T-cell (primary cell): ENCODE measurements at places on chromosomes 4 and X.

- DNase-seq = no peak
Observed at GRCh38 chr4:98908182-98908581, 20.8 kb downstream of the EIF4E start.

- DNase-seq = no peak
Observed at GRCh38 chrX:131704136-131704695, 160.3 kb downstream of the OR13H1 start.

DNA sequence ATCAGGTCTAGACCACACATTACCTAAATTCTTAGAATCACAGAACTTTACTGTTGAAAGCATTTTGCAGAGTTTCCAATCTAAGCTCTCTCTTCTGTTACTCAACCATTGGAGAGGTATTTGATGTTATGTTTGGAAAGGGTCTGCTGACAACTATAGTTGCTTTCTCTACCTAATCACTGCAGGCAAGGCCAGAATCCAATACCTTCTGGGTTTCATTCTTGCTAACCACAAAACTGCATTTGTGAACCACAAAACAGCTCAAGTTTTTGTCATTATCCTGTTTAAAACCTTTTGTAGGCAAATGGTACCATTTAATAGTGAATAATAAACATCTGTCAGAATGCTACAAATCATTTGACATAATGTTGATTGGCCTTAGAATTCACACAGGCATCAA lies 380.1 kb downstream of the GASK1B start:
- no peak for DNase-seq

DNA sequence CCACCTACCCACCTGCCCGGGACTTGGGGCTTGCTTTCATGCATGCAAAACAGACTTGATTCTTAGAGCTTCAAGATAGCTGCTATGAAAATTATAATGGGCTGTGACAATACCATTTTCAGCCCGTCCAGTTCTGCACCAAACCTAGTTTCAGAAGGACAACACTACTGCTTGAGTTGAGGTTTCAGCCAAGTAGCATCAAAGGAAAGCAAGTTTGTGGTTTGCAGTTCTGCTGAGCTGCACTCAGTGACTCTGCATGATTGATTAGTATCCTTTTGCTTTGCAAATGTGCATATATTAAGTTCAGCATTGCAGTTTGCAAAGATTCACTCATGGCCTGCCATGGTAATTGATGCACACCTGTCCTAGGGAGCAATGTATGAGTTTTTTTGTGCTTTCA lies 442.7 kb downstream of the RPA4 start:
- DNase-seq = no peak

DNA sequence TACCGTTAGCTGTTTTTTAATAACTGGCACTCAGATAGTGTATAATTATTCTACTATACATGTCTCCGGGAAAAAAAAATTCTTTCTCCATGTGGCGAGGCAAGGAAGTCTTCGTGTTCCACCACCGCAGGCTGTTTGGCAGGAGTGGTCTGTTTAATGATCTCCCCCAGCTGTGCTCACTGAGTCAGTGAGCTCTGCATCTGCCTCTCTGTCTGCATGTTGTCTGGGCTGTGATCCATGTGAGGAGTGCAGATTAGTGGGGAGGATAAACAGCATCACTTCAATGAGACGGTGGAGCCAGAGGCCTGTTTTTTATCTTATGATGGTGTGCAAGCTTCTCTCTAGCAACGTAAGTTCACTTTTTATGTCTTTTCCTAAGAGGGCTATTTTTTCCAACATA lies 69.8 kb downstream of the RPS3A start:
- DNase-seq = no peak

GRCh38 chrX:96752781-96753180 lies 68.1 kb downstream of the DIAPH2 start:
- DNase-seq = no peak

GRCh38 chr4:10974371-10974770 lies 289.8 kb upstream of the CLNK start:
- no peak for DNase-seq

- no peak for DNase-seq
Observed at GRCh38 chr4:185318679-185319078, 77.0 kb downstream of the LRP2BP start.

GRCh38 chr4:100938698-100939097 lies 408.6 kb downstream of the PPP3CA start:
- DNase-seq = no peak

DNA sequence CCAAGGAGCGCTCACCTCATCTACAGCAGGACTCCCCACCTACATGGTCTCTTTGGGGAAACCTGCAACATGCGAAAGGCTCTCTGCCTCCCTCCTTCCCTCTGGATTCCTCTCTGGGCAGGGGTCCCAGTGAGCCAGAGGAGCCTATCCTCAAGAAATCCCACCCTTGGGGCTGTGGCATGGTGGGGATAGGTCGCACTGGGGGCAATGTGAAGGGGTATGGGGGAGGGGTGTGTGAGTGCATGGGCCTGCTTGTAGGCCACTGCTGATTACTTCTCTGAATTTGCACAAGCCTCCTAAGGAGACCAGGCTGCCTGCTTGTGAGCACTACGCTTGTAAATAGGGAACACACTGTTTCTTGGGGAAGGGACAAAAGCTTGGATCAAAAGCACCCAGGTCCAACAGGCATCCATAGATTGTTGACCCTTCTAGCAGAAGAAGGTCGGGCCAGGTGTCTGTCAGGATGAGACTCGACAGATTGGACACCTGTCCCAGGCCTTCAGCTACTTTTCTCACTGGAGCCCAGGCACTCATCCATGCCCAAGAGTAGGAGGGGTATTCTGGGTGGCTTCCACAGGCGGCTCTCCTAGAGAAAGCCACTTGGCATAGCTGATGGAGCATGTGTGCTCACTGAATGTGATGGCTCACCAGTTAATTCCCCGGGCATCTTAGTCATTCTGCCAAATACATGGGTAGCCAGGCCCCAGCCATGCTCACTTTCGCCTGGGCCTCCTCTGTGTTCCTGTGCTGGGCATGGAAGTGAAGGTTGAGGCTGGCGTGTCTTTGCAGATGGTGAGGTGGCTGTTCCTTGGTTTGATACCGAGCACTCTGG lies 75.0 kb downstream of the NBDY start:
- DNase-seq = no peak

DNA sequence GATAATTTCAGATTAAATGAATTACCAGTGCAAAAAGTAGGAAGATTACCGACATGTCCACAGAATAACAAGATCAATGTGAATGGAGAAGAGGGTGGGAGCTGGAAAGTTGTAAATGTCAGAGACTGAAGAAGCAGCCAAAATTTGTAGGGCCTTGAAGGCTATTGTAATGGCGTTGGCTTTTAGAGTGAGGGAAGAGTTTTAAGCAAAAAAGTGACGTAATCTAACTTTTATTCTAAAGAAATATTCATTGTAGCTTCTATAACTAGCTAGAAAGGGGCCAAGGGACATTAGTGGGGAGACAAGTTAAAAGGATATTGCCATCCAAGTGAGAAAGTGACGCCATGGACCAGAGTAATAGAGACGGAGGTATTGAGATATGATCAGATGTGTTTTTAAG lies 63.3 kb upstream of the PCDH7 start:
- no peak for DNase-seq

- DNase-seq = no peak
Observed at GRCh38 chr4:6876440-6876839, 33.2 kb upstream of the TBC1D14 start.

- peak; percentile 32 for DNase-seq
Observed at GRCh38 chr4:186192066-186192612, 772 bp downstream of the CYP4V2 start.

DNA sequence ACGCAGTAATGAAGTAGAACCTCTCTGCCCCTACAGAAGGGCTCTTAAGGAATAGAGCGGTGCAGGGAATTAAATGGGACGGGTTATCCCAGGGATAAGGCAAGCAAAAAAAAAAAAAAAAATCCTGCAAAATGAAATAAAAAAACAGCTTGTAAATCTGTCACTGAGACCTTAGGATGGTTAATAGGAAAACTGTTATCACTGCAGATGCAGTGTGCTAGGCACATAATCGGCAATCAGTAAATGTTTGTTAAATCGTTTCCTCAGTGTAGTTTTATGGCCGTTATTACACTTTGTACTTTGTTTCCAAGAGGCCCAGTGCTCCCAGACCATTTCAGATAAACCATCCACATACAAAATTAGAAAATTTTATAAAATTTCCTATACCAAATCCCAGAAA lies 1.0 kb downstream of the HNRNPH2 start:
- no peak for DNase-seq
